ENCODE measurements at places on chromosomes 13 and 19. TPM values are rescaled to one million over a fixed set of nuclear protein-coding genes. Genes with fewer than 3 reads are reported as not detected.

DNA sequence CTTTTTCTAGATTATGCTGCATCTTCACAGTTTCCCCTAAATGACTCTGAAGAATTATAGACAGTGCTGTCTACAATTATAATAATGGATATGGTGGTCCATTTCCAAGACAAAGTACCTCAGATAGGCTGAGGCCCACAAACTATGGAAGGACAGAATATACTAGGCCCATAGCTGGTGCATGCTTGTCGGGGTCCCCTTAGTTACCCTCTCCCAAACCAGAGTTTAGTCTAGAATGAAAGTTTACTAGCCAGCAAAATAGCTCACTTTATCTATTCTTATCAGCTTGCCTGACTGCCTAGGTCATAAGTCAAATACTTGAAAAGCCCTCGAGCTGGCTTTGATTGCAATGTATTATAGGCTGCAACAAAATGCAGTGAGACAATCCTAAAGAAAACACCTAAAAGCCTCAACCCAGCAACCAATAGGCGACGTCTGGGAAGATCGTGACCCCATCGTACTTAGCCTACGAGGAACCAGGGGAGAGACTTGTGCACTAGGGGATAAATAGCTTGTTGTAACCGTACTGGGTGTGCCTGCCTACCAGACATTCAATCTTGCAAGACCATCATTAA lies 785 bp upstream of the IGFL2 start:
- no peak for DNase-seq

DNA sequence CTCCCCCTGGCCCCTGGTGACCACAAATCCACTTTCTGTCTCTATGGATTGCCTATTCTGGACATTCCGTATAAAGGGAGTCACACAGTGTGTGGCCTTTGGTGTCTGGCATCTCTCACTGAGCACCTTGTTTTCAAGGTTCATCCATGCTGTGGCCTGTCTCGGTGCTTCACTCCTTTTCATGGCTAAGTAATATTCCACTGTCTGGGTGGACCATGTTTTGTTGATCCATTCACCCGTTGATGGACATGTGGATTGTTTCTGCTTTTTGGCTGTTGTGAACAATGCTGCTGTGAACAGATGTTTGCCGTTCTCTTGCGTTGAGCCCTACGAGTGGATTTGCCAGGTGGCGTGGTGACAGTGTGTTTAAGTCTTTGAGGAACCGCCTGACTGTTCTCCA lies 10.6 kb downstream of the EVI5L start:
- DNase-seq = no peak

DNA sequence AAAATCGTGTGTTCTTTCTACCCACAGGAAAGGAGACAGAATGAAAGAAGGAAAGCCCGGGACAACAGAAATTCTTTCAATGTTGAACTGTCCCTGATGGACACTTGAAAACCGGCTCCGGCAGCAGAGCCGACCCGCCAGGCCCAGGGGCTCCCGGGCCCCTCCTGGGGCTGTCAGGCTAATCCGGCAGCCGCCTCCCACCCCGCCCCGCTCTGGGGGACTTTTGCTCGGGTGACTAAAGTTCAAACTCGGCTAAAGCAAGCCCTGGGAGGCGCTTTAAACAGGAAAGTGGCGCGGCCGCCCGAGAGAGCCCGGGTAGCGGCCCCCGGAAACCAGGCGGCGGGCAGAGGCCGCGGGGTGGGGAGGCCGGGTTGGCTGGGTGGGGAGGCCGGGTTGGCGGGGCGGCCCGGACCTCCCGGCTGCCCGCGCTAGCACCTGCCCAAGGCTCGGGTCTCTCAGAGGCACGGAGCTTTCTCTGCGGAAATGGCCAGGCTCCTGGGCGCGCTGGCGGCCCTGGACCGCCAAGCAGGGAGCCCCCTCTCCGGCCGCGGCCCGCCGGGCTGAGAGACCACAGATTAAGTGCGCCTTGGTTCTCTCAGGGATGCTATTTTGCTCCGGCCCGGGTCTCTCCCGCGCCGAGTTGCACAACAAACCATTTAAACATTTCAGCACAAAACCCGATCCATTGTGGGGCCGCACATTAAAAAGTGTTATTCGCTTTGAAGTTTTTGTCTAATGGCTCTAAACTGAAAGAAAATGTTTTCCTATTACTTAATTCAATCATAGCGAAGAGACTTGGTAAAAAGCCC lies 2.6 kb upstream of the GSX1 start:
- DNase-seq = no peak

- DNase-seq = no peak
Measured at GRCh38 chr13:108968566-108968965, 339.2 kb downstream of the MYO16 start.

DNA sequence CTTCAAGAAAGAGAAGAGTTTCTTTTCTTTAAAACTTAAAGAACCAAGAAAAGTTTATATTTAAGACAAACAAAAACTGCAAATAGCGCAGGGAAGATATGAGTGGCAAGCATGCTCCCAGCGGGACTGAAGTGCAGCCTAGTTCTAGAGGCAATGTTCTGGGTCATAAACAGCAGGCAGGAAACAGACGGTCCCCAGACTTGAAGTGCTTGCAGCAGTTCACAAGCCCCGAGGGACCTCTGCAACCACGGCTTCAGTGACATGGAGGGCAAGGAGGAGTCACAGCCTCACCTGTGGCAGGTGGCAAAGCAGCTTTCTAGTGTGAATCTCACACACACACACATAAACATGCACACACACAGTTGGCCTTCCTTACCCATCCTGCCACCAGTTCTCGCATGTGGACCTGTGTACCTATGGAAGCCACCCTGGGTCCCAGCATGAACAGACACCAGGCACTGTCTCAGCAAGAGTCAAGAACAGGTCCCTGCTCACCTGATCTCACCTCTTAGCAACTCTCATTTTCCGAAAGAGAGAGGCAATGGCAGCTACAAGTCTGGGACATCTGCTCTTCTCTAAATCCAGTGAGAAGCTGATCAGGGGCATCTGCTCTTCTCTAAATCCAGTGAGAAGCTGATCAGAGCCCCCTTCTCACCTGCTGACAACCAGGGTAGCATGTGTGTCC lies 162.0 kb downstream of the EFNB2 start:
- no peak for DNase-seq

- no peak for DNase-seq
Measured at GRCh38 chr19:41599175-41599966, 23.4 kb downstream of the CEACAM21 start.

- peak; percentile 95 for DNase-seq
Measured at GRCh38 chr19:20661150-20661819, at the start of gene ZNF626. Gene ZNF626, minus strand, starts transcription at chr19:20661571. Its CDS starts 125 bp downstream, at chr19:20661446.

GRCh38 chr13:21817878-21818277 lies 147.0 kb downstream of the FGF9 start:
- no peak for DNase-seq

DNA sequence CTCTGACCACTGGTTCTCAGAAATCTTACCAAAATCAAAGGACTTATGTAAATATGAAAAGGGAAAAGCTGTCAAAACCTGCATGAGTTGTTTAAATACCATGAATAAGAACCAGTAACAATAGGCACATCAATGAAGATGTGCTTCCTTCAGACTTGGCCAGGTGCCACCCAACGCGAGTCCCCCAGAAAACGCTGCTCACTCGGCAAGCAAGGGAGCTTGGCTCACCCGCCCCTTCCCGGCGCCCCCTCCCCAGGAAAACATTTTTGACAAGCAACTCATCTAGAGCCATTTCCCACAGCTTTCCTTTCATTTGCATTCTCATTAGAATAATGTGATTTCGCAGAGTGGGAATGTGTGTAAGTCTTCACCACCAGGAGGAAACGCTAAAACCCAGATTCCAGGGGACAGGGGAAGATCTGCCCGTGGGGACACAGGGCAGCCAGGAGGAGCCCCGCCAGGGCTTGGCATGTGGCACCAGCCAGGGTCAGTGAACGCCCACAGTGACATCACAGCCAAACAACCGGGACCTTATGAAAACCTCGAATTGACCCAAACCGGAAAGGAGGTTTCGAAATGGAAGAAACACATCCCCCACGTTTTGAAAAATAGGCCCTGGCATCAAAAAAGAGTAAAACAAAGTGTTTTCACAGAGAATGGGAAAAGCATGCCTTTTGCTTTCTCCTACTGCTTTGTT lies 366.2 kb upstream of the TSHZ3 start:
- DNase-seq = no peak

DNA sequence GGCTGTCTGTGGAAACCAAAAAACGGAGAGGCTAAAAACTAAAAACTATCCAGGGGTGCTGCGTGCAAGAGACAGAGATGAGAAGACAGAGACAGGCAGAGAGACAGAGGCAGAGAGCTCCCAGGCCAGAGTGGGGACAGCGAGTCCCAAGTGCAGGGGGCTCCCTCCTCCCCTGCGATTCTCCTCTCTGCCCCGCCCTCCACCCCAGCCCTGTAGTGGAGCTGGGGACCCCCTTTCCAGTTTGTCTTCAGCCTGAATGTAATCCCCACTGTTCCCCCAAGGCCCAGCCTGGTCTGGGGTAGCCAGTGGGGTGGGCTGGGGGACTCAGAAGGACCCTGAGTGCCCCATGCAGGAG lies 2.0 kb downstream of the NFIC start:
- DNase-seq = no peak

- DNase-seq = no peak
Measured at GRCh38 chr13:90613076-90613795, 734.3 kb upstream of the MIR17HG start.

GRCh38 chr13:20121159-20121525 lies 39.7 kb downstream of the GJA3 start:
- no peak for DNase-seq

DNA sequence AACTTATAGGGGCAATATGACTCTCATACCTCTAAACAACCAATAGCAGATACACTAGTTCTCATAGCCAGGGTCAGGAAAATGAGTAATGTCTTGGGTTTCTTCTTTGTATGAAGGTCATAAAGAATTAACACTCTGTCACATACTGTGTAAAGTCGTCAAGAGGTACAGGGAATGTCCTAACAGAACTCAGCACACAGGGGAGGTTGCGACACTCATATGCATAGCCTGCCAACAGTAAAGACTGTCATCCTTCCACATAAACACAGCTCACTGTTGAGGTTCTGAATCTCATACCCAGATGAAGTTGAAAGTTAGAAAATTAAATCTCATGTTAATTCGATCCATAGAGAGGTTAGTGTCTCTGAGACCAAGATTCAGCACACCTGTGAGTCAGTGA lies 34.2 kb upstream of the ZNF254 start:
- DNase-seq = no peak

- DNase-seq = peak; percentile 50
Measured at GRCh38 chr19:4722671-4723594, 709 bp downstream of the DPP9 start.

GRCh38 chr13:75115171-75115570 lies 366.8 kb downstream of the TBC1D4 start:
- DNase-seq = no peak

DNA sequence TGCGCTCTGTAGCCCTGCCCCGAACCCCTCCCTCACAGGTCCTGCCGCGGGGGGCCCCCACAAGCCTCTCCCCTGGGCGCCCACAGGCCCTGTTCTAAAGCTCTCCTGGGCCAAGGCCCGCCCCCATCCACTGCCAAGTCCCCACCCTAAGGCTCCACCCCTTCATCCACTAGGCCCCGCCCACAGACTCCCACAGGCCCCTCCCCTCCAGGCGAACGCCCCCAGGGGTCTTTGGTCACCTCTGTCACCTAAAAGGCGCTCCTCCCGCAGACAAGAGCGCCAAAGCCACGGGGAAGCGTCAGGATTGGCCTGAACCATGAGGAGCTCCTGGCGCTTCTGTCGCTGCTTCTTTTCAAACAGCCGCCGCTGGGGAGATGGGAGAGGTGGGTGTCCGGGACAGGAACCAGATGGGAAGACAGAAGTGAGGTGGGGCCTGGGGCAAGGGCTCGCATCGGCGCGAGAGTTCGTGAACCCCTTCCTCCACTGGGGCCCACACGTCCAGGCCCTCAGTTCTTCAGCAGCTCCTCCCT lies 2.3 kb downstream of the TULP2 start:
- no peak for DNase-seq

GRCh38 chr19:10004617-10005016 lies 5.7 kb downstream of the COL5A3 start:
- DNase-seq = no peak

GRCh38 chr19:44207126-44207803 lies 5.1 kb upstream of the ZNF227 start:
- DNase-seq = peak; percentile 89

- no peak for DNase-seq
Measured at GRCh38 chr13:112635323-112635722, 47.4 kb upstream of the TUBGCP3 start.

DNA sequence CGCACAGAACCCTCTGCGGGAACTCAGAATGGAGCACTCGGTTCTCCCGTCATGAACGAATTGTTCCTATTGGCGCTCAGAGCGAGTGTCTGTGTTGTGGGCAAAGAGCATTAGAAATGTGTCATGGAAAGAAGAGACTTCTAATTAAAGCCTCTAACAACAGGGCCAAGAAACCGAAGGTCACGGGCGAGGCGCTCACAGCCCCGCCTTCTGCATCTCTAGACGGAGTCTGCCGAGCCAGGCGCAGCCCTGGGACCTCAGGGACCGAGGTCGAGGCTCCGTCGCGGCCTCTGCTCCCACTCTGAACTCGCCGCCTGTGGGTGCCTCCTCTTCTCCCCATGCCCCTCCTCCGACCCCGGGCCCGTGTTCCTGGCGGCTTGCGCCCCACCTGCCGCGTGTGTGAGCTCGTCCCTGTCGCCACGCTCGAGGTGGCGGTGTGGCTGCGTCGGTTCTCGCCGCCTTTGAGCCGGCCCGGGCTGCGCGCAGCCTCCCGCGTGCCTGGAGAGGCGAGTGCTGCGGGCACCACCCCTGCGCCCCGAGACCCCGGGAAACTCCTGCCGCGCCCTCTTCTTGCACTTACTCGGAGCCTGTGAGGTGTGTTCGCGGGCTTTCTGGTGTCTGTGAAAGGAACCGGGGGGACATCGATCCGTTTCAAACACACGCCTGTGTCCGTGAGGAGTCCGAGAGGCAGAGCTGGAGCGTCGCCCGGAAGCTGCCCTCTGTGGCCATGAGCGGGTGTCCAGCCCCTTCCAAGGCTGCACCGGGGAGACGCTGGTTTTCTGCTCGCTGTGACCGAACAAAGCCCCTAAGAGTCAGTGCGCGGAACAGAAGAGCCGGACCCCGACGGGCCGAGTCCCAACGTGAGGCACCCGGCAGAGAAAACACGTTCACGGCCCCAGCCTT lies 45.4 kb upstream of the SPACA7 start:
- DNase-seq = no peak

The APBA3 gene
- polyA plus RNA-seq = 5.7 TPM

The FUT1 gene
- polyA plus RNA-seq = 6.4 TPM

The SLC17A7 gene
- 0.07 TPM for polyA plus RNA-seq

The TINCR gene
- 4.1 TPM for polyA plus RNA-seq

The CBARP gene
- 0.88 TPM for polyA plus RNA-seq

The KCNJ14 gene
- 0.45 TPM for polyA plus RNA-seq

The ATP1A3 gene
- polyA plus RNA-seq = 0.08 TPM

The ZNF667 gene
- polyA plus RNA-seq = 0.94 TPM

The COX7A1 gene
- not detected for polyA plus RNA-seq

The CCNA1 gene
- polyA plus RNA-seq = 34.6 TPM

The EEF1AKMT1 gene
- 10.0 TPM for polyA plus RNA-seq

The GIPC1 gene
- polyA plus RNA-seq = 157 TPM

The ZNF850 gene
- polyA plus RNA-seq = 0.97 TPM

The CTXN1 gene
- polyA plus RNA-seq = 2.1 TPM

The GRK1 gene
- polyA plus RNA-seq = not detected

All from mammary epithelial cell (primary cell).